ENCODE measurements at places on chromosomes 1 and 21. TPM values are rescaled to one million over a fixed set of nuclear protein-coding genes. Genes with fewer than 3 reads are reported as not detected.

DNA sequence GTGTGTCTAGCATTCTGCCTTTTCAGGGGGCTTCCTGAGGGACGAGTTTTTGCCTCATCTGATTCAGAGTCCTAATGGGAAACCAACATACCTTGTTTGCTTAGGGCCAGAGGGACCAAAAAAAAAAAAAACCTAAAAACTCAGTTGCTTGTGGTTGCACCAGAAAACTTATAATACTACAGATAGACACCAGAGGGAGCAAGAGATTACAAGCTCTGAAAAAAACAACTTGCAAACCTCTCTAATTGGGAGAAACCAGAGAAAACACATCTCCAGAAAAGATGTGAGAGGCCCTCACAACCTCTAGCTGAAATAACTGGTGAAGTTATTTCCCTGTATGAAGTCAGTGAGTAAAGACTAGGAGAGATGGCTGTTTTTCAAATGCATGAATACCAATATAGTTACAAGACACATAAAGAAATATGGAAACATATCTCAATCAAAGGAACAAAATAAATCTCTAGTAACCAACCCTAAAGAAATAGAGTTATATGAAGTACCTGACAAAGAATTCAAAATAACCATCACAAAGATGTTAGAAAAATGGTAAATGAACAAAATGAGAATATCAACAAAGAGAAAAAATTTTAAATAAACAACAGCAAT lies 233.7 kb upstream of the NFIA start:
- no peak overlapping the region for H3K4me3 ChIP-seq
- no peaks in the 10 kb centered on the region for H3K36me3 ChIP-seq
- no peak for DNase-seq
- no peaks in the 10 kb centered on the region for H3K27me3 ChIP-seq
- H3K4me1 ChIP-seq, result no peaks in the 10 kb centered on the region

DNA sequence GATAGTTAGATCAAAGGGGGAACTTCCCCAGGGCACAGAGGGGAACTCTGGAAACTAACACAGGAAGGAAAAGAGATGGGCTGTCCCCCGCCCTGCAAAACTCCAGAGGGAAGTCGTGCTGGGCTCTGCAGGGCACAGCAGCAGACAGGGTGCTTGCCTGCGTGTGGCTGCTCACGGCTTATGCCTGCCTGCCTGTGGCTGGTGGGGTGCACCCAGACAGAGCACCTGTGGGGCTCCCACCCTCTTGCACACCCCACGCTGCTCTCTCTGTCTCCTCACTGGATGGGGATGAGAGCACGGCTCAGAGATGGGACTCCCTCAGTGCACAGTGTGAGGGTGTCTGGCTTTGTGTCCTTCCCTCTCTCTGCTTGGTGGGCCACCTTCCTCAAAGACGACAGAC lies 13.5 kb upstream of the ETV3L start:
- H3K27ac ChIP-seq, result no peak overlapping the region
- no peaks in the 10 kb centered on the region for H3K4me1 ChIP-seq
- DNase-seq, result no peak
- H3K4me3 ChIP-seq, result no peak overlapping the region
- H3K27me3 ChIP-seq, result no peaks in the 10 kb centered on the region

GRCh38 chr1:179169616-179170467 lies 59.6 kb downstream of the ABL2 start:
- H3K4me3 ChIP-seq, result no peak overlapping the region
- no peaks in the 10 kb centered on the region for H3K27me3 ChIP-seq
- H3K36me3 ChIP-seq, result no peaks in the 10 kb centered on the region
- no peak for DNase-seq
- no peaks in the 10 kb centered on the region for H3K4me1 ChIP-seq
- H3K27ac ChIP-seq, result no peak overlapping the region

- H3K4me3 ChIP-seq, result no peak overlapping the region
- H3K4me1 ChIP-seq, result no peaks in the 10 kb centered on the region
- H3K27ac ChIP-seq, result no peak overlapping the region
Measured at GRCh38 chr1:187396226-187396625, 567.5 kb downstream of the PLA2G4A start.

DNA sequence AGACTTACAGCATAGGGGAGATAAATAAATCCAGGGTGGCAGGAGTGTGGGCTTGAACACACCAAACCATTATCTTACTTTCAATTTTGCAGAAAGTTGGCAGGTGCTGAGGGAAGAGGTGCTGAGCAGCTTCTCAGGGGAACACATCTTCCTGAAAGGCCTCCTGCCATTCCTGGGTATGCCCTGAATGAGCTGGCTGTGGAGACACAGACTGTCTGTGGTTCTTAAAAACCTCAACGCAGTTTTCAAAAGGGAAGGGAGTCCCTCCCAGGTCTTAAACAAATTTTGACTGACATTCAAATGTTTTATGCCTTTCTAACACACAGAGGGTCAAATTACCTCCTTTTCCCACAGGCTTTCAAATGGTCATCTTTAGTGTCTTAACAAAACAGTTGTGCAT lies 166.9 kb downstream of the TNFSF18 start:
- no peak overlapping the region for H3K27ac ChIP-seq
- no peaks in the 10 kb centered on the region for H3K36me3 ChIP-seq
- no peaks in the 10 kb centered on the region for H3K27me3 ChIP-seq
- H3K4me1 ChIP-seq, result no peaks in the 10 kb centered on the region
- no peak for DNase-seq

Gene C1orf210
- 21.1 TPM for total RNA-seq

Measured in kidney (tissue), 22 donors.